ENCODE measurements at places on chromosomes 1 and 21.

DNA sequence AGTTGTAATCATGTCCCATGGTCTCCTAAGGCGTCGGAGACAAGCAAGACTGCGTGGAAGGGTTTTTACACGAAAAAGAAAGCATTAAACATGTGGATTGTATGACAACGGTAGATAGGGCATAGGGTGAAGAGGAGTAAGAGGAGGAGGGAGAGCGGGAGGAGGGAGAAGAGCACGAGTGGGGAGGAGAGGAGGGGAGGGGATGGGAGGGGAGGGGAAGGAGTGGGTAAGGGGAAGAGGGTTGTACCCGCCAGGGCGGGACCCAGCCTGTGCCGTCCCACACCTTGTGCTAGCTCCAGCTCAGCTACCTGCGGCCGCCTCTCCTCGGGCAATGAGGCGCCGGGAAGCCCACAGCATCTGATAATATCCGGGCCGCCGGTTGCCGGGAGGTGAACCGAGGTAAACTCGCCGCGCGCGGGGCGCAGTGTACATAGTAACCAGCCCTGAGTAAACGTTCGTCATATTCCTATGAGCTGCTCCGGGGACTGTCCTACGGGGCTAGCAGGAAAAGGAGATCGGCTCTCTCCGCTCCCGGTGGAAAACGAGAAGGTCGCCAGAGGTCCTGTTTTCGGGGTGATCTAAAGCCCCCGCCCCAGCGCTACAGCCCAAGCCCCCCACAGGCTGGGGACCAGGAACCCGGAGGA lies 449 bp upstream of the RCAN3 start:
- DNase-seq, result peak; percentile 90

DNA sequence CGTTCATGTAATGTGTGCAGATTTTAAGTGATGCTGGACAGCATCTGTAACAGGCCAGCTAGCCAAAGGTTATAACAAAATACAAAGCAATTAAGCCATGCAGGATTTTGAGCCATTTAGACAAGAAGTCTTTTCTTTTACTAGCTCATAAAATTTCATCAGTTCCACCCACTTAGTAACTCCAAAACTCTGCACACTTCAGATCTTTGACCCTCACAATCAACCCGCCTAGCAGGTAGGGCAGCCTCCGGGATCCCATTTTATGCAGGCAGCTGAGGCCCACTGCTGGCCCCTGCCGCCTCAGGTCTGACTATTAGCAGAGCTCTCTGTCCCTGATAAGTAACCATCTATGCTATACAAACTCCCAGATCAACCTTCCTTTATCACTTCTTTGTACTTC lies 9.2 kb downstream of the LBR start:
- no peak for DNase-seq

GRCh38 chr1:25066731-25067517 lies 136.8 kb upstream of the RUNX3 start:
- no peak for DNase-seq

DNA sequence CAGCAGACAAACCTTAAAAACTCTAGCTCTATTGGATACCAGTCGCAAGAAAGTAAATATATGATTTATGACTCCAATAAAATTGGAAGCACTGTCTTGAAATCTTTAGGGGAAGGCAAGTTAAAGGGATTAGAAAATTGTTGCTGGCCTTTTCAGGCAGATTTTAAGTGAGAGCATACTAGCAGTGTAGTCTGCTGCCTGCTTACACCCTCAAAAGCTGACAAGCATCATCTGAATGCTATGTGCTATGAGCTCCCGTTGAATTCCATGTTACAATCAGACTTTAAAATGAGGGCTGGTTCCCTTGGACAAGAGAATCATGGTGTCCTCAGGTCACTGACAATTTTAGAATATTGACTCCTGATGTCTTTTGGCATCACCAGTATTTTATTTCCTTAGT lies 271.1 kb upstream of the C1orf105 start:
- no peak for DNase-seq

- DNase-seq, result no peak
Observed at GRCh38 chr1:71343686-71344416, 263.0 kb upstream of the ZRANB2 start.

DNA sequence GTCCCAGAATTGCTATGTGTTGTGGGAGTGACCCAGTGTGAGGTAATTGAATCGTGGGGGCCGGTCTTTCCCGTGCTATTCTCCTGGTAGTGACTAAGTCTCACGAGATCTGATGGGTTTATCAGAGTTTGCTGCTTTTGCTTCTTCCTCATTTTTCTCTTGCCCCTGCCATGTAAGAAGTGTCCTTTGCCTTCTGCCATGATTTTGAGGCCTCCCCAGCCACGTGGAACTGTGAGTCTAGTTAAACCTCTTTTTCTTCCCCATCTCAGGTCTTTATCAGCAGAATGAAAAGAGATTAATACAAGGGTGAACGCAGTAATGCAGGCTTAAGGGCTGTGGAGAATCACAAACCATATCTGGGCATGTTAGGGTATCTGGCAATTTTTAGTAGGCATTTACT lies 624.0 kb downstream of the USP25 start:
- no peak for DNase-seq

GRCh38 chr1:44947774-44948311 lies 38.6 kb downstream of the EIF2B3 start:
- DNase-seq, result peak; percentile 46
